Naive thymus-derived CD8-positive, alpha-beta T cell (primary cell): ENCODE measurements at places on chromosomes 2 and 18.

GRCh38 chr2:3146772-3147650 lies 230.6 kb downstream of the EIPR1 start:
- no peak for DNase-seq

GRCh38 chr2:236573066-236573929 lies 3.7 kb downstream of the ACKR3 start:
- DNase-seq = no peak

DNA sequence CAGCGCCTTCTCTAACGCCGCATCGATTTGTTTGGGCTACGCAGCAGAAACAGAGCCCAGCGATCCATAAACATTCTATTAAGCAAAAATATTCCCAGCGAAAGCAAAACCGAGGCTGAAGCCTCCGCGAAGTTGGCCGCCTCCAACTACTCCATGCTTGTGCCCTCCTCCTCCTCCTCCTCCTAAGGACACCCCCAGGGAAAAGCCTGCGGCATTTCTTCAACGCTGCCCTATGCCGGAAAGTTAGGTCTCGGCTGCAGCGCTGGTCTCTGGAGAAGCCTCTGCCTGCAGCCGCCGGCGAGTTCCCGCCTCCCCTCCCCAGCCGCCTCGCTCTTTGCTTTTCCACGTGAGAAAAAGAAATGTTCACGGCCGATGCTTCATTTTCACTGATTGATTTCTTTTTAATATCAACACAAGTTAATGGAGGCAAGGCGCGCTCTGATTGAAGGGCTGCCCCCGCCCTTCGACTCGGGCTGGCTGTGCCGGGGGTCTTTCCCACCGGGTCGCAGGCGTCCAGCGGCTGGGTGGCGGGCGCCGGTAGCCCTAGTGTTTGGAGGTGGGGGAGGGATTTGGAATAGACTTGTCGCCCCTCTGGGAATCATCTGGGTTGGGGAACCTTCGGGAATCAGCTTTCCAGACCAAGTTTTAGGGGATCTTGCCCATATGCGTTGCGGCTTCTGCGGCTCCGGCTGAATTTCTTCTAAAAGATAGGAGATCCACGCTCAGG lies 3.9 kb downstream of the NRP2 start:
- no peak for DNase-seq

DNA sequence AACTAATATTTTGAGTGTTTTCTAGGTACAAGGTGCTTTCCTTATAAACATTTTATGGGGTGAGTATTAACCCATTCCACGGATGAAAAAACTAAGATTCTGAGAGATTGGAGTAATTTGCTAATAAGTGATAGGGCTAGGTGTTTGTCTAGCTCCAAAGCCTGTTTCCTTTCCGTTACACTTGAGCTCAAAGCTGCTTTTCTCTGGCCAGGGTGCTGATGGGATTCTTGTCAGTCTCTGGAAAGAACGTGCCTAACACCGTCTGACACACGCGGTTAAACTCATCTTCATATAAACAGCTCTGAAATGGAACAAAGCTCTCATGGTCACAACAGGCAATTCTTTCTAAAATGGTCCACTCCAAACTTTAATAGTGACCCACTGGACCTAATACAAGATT lies 2.0 kb upstream of the ANKRD29 start:
- DNase-seq = no peak

- DNase-seq = no peak
These were observed 825 bp downstream of the GRB14 start for GRCh38 chr2:164620457-164620856.

- DNase-seq = no peak
These were observed 18.1 kb upstream of the DNAH7 start for GRCh38 chr2:196086517-196087368.

- DNase-seq = no peak
These were observed 193.2 kb upstream of the TPO start for GRCh38 chr2:1219901-1220573.
